Mesothelial cell of epicardium (in vitro differentiated cells): ENCODE measurements at places on chromosomes 3 and 15. TPM values are rescaled to one million over a fixed set of nuclear protein-coding genes. Genes with fewer than 3 reads are reported as not detected.

The GOLGA6D gene
- 0.16 to 0.18 TPM in 2 of 3 replicates, not detected in the other for total RNA-seq

The WDR93 gene
- total RNA-seq: 0.34 to 0.54 TPM (median 0.40 TPM) in 3 replicates

The C2CD4A gene
- total RNA-seq: not detected in 3 replicates

The ASB14 gene
- not detected in 3 replicates for total RNA-seq

The MASP1 gene
- total RNA-seq: 1.4 to 2.4 TPM (median 1.5 TPM) in 3 replicates

The BCHE gene
- total RNA-seq: 3.8 to 6.4 TPM (median 4.6 TPM) in 3 replicates

- no peak overlapping the region for H3K27ac ChIP-seq
- no peaks in the 10 kb centered on the region for H3K27me3 ChIP-seq
- H3K4me1 ChIP-seq: peaks cover 79% of the 10 kb centered on the region
- H3K36me3 ChIP-seq: no peaks in the 10 kb centered on the region
- DNase-seq: peak; percentile 9
These were observed 59.9 kb upstream of the MCF2L2 start for GRCh38 chr3:183488343-183488742.

DNA sequence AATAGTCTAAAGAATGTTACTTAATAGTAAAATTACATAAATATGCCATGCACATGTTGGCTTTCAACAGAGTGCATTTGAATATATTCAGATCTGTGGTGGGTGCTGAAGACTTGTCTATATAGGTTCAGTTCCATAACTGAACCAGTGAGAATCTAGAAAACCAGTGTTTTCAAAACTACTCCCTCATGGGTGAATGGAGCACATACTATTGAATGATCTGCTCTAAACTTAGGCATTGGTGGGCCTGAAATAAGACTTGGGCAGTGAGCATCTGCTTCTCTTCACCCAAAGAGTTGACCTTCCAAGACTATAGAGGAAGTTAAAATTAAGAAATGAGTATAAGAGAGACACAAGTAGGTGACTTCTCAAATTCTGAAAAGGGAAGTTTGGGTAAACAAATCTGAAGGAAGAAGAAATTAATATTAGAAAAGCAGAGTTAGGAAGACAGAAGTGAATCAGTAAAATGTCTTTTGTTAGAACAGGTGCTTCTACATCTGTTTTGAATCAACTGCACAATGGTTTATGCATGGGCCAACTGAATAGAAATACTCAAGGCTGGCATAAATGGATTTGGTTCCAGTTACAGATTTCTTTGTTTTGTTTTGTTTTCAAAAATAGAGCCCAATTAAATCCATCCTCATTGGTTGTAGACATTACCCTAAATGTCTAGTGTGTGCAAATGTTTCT, 19.3 kb downstream of the ALCAM start:
- peaks cover 23% of the 10 kb centered on the region for H3K36me3 ChIP-seq
- no peak overlapping the region for H3K27ac ChIP-seq
- no peaks in the 10 kb centered on the region for H3K27me3 ChIP-seq
- DNase-seq: no peak
- H3K4me3 ChIP-seq: no peak overlapping the region
- peaks cover 9% of the 10 kb centered on the region for H3K4me1 ChIP-seq

DNA sequence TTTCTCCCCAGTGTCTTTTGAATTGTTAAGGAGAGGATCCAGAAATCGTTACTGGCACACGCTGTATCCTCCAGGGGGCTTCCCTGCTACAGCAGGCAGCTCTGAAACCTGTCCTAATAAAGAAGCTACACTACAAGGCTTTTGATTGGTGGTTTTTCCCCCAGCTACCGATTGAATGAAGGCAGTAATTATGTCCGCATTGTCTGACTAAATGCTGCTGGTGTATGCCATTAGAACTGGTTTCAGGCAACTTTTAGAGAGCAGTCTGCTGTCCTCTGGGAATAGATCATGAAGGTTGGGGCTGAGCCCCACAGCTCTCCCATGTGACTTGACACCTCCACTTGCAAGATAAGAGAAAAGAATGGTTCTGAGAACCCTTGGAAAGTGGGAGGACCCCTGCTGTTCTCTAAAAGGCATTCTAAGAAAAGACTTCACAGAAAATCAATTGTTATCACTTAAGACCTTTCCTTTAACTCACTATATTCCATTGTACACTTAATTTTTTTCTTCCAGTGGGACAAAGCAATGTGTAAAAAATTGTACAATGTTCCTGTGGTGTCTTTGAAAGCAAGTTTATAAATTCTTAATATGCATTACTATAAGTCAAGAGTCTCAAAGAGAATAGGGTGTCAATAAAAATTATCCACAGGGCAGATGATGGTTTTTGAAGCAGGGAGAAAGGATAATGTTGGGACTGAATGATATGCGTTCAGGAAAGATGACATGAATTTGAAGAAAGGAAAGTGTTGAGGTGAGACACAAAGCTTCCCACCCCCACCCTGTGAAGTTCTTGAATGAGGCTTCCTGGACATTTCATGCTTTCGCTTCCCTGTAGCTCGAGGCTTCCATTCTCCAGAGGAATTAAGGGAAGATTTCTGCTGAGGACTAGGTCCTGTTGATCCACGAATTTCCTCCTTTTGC, 53.0 kb upstream of the DAZL start:
- H3K36me3 ChIP-seq: peaks cover 8% of the 10 kb centered on the region
- peak overlapping the region; percentile 14 for H3K27ac ChIP-seq
- peaks cover 17% of the 10 kb centered on the region for H3K4me1 ChIP-seq
- no peak overlapping the region for H3K4me3 ChIP-seq
- no peak for DNase-seq

DNA sequence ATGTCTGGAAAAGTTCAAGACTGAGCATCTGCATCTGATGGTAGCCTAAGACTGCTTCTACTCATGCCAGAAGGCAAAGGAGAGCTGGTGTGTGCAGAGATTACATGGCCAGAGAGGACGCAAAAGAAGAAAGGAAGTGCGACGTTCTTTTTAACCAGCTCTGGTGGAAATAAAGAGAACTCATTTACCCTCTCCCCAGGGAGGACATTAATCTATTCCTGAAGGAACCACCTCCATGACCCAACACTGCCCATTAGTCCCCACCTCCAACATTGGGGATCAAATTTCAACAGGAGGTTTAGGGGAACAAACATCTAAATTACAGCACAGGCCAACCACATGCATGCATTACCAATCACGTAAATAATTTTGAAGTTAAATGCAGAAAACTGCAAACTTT, 1.5 kb upstream of the NCK1 start:
- H3K36me3 ChIP-seq: peaks cover 22% of the 10 kb centered on the region
- peak overlapping the region; percentile 96 for H3K27ac ChIP-seq
- H3K4me1 ChIP-seq: peaks cover 29% of the 10 kb centered on the region
- no peak for DNase-seq
- no peaks in the 10 kb centered on the region for H3K27me3 ChIP-seq
